ENCODE measurements at places on chromosomes 1 and 21.

- DNase-seq, result no peak
These were observed 36.7 kb downstream of the RRP1 start for GRCh38 chr21:43825936-43826622.

DNA sequence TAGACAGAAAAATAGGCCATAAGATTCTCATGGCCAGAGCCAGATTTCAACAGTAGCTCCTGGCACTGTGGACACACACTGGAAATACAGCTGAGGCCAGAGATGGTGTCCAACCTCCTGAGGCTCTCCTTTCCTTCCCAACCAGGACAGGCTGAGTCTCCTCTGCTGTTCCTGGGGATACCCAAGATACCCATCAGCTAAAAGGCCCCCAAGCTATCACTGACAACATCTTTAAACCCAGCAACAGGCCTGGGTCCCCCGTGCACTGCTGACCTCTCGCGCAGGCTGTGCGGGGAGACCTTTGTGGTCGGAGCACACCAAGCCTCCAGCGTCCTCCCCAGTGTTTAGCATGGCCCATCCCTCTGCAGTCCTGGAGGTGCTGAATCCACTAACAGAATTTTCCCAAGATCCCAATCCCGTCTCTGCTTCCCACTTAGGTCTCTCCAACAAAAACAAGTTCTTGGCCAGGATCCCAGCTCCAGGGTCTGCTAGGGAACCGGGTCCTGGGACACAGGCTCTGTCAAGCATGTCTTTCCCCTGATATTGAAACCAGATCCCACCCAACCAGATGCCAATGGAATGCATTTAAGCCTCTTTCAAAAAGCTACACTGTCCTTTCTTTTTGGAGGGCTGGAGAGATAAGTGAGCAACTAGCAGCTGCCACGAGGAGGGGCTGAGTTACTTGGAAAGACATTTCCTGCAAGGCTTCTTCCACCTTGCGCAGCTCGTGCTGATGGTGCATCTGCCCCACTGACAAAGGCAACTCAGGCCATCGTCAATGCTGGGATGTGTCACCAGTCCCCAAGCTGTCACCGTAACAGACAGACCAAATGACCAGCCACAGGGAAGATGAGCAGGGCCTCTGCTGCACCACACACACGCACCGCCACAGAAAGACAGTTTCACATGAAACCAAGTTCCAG, 73.2 kb downstream of the BCAR3 start:
- DNase-seq, result no peak

- no peak for DNase-seq
These were observed 103.5 kb downstream of the RGS7 start for GRCh38 chr1:241253471-241253870.

- DNase-seq, result no peak
These were observed 102.7 kb downstream of the ZNF281 start for GRCh38 chr1:200306944-200307754.

- DNase-seq, result no peak
These were observed 73.8 kb upstream of the MORC3 start for GRCh38 chr21:36246080-36246631.

DNA sequence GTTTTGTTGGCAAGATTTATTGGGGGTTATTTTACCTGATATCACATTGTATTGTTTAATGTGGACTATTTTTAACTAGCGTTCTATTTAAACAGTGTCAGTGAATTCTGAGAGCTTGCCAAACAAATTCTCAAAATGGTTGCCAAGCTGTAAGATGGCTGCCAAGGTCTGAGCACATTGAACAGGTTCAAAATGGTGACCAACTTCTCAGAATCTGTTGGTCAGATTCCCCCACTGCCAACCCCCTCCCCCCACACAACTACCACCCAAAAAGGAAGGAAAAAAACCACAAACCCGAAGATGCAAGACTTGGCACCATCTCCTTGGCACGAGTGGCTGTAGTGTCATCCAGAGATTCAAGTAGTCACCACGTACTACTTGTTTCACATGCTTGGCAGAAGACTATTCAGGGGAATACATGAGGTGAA, 159.1 kb downstream of the NFIA start:
- DNase-seq, result no peak

All from COR-L47 (cell line).